NCI-H2081 treated with DMSO at 0.1 percent for 48 hours (cell line): ENCODE measurements at places on chromosomes 6 and 20.

- DNase-seq, result no peak
These were observed 74.6 kb downstream of the PERP start for GRCh38 chr6:138032571-138032970.

DNA sequence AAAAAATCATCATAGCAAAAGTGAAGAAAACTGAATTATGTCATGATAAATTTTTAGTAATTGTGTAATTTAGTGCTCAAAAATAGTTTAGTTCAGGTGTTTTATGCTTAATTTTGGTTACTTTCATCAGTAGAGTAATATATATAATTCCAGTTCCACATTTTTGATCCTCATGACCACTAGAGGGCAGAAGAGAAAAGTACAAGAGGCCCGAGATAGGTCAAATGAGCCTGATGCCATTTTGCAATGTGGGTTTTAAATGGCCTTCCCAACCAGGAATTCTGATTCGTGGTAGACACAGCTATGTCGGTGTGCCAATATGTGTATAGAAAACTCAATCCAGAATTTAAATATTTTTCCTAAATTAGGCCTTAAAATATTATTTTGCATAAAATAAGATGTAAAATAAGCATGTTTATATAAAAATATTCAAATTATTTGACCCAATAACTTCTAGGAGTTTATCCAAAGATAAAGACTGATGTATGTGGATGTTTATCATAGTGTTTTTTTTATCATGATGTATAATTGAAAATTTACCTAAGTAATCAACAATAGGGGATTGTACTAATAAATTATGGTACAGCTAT, 159.7 kb upstream of the RPS6KA2 start:
- DNase-seq, result no peak

GRCh38 chr6:10478187-10479040, 42.7 kb upstream of the GCNT2 start:
- no peak for DNase-seq

- DNase-seq, result no peak
These were observed 749.9 kb downstream of the HACE1 start for GRCh38 chr6:104109806-104110205.

DNA sequence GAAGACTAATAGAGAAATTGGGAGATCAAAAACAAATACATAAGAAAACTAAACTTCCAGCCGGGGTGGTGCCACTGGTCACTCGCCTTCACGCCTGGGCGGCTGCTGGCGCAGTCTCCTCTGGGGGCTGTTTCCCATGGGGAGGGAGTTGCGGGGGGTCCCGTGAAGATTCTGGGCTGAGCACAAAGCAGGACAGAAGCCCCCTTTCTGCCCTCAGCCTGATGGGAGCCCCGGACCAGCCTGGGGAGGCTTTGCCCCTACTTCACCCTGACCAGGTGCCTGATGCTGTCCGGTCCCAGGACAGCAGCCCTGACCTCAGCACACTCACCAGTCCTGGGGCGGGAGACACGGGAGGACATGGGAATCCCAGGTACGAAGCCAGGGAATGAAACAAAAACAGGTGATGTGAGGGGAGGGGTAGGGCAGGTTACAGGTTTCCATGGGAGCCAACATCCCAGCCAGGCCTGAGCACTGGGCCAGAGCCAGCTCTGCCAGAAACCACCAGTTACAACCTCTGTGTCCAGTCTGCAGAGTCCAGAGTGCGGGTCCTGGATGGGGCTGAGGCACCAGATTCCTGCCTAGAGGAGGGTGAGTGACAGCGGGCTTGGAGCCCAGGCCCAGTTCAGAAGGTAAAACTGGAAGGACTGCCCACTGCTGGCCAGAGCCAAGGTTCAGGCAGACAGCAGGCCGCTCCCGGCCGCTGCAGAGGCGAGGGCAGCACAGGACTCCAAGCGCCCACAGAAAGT, 326.4 kb downstream of the TAF4 start:
- DNase-seq, result no peak

DNA sequence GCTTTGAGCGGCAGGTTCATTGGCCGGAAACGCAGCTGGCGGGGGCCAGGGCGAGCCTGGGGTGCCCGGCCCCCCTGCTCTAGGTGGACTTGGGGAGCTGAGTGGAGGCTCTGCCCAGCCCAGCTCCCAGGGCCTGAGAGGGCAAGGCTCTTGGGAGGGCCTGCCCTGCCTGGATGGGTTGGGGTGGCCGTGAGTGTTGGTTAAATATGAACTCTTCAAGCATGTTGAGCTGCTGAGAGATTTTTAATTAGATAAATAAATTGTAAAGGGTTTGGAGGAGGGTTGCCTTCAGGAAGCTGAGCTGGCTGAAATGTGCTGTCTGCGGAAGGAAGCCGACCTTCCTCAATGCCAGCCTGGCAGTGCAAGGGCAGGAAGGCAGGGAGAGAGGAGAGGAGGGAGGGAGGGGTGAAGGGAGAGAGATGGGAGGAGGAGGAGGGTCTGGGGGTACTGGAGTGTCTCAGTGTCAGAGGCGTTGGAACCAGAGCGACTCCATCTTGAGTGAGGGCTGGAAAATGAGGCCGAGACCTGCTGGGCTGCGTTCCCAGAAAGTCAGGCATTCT, 39.4 kb upstream of the PMEPA1 start:
- no peak for DNase-seq

DNA sequence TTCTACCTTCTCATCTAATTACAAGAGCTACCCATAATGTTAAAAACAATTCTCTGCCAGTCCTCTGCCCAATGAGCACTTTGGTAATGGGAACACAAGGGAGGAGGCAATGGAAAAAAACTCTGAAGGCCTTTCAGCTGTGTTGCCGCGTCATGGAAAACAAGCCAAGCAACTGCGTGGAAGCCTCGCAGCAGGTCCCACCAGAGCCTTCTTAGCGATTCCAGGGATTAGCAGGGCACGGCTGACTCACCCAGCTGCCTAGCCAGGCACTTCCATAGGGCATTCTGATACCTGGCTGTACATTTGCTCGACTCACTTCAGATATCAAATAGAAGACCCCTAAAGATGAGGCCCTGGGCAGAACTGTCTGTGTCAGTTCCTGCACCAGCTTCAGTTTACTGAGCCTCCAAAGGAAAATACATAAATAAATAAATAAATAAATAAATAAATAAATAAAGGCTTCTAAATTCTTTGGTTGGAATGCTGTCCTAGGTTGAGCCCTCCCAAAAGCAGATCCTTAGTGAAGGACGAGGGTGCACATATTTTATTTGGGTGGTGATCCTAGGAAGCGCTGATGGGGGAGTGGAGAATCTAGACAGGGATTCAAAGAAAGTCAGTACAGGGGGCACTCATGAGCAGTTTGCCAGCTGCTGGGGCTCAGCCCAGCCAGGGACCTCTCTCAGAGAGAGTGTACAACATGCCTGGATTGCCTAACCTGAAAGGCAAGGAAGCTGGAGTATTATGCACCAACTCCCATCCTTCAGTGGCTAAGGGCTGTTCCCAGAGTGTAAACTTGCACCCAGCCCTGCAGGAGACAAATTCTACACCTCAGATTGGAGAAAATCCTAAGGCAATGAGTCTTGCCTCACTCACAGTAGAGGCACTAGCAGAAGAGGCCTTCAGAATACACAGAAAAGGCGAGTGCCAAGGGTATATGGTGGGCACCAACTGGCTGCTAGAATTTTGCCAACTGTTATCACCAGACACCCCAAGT, 18.2 kb downstream of the SNAP25 start:
- DNase-seq, result no peak

DNA sequence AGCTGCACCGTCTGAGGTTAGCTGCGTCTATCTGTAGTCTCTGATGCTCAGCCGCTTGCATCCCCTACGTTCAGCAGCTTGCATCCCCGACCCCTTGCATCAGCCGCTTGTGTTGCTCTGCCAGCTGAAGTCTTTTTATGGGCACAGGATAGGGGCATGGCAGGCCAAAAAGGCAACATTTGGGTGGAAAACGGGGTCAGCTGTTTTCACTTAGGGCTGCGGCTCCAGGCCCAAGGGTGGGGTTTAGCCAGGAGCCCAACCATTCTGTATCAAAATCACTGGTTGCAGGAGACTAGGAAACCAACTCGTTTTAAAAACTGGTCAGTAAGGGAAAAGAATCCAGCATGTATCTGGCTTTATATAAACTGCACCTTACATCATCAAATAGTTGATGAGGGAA, 49.9 kb downstream of the FAM50B start:
- no peak for DNase-seq

GRCh38 chr20:32762754-32763201, 593 bp downstream of the DNMT3B start:
- no peak for DNase-seq

DNA sequence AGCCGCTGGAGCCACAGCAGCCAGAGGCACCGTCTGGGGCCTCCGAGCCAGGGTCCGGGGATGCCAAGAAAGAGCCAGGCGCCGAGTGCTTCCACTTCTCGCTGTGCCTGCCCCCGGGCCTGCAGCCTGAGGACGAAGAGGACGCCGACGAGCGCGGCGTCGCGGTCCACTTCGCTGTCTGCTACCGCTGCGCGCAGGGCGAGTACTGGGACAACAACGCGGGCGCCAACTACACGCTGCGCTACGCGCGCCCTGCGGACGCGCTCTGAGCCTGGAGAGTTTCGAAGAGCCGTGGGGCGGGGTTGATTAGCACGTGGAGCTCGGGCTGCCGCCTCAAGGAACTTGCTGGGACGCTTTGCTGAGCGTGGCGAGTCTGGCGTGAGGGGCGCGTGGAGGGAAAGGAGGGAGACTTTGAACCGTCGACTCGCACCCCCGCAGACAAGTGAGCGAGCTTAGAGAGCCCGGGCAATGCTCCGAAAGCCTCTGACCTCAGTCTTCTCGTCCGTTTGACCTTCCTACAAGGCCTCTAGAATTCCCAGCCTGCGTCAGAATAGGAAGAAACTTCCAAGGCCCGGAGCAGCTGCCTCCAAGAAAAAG, 1.3 kb downstream of the PPP1R3G start:
- no peak for DNase-seq

DNA sequence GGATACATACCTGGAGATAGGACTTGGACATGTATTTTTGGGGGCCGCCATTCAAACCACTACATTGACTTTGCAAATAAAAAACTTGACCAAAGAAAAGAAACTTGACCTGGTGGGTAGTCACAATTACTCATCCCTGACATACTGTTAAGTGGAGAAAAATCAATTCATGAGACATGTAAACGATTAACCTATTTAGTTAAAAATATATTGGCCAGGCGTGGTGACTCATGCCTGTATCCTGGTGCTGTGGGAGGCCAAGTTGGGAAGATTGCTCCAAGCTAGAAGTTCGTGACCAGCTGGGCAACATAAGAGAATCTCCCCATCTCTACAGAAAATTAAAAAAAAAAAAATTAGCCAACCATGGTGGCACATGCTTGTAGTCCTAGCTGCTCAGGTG, 2.5 kb upstream of the SRSF12 start:
- no peak for DNase-seq

GRCh38 chr6:5102267-5102970, 17.3 kb downstream of the PPP1R3G start:
- DNase-seq, result no peak

- DNase-seq, result no peak
These were observed 3.4 kb downstream of the LY86 start for GRCh38 chr6:6591778-6592465.

DNA sequence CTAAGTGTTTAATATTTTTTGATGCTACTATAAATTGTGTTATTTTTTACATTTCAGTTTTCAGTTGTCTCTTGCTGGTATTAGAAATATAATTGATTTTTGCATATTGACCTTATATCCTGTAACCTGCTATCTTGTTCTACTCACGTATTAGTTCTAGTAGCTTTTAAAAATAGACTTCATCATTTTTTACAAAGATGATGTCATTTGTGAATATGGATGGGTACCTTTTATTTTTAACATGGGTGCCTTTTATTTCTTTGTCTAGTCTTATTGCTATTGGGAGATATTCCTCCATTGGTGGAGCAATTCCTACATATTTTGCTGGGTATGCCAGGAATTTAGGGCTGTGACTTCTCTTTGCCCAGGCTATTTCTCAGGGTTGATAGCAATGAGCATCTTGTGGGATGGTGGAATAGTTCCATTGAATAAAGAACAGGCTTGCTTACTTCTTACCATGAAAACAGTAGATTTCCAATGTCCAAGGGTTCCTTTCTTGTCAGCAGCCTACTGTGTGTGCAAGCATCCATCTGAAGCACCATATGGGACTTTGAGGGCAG, 149.7 kb downstream of the CARMIL1 start:
- DNase-seq, result no peak

DNA sequence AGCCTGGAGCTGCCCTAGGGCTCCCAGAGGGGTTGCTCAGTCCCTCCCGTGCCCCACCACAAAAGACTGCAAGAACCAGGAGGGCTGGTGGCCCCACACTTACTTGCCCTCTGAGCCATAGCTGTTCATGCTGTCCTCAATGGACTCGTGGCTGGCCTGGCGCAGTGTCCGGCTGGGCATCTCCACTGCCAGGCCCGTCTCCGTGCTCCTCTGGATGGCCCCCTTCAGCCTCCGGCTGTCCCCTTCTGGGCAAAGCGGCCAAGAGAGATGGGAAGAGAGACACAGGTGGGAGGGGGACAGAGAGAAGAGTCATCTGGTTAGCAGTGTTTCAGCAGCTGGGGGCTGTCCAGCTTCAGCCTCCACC, 25.5 kb downstream of the KCNK15 start:
- DNase-seq, result no peak

DNA sequence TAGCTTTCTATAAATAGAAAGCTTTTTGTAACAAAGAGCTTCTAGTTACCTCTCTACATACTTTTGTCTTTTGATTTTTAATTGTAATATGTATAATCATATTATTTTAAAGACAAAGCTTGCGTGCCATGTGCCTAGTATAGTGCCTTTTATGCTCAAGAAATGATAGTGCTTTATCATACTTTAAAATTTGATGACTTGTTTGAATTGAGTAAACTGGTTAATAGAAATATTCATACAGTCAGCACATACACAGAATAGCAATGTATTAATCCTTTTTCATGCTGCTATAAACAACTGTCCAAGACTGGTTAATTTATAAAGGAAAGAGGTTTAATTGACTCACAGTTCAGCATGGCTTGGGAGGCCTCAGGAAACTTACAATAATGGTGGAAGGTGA, 313.0 kb downstream of the FRK start:
- no peak for DNase-seq

- no peak for DNase-seq
These were observed 60.2 kb downstream of the MRAP2 start for GRCh38 chr6:84093441-84094435.
